ENCODE measurements at places on chromosomes 7 and 10.

DNA sequence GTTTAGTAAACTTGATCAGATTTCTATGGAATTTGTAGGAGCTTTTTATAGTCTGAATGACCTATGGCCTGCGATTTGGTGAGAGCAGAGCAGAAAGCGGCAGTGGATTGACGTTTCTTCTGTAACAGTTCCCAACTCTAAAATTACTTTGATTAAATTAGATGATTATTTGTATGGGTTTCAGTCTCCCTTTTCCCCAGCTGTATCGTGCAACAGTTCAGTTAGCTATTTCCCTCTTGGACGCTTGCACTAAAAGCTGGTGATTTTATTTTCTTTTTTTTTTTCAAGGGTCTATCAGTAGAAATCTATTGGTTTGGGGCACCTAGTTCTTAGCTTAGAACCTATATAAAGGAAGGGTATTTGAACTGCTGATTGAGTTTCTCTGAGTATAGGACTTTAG lies 6.8 kb downstream of the AHCYL2 start:
- no peak for DNase-seq

DNA sequence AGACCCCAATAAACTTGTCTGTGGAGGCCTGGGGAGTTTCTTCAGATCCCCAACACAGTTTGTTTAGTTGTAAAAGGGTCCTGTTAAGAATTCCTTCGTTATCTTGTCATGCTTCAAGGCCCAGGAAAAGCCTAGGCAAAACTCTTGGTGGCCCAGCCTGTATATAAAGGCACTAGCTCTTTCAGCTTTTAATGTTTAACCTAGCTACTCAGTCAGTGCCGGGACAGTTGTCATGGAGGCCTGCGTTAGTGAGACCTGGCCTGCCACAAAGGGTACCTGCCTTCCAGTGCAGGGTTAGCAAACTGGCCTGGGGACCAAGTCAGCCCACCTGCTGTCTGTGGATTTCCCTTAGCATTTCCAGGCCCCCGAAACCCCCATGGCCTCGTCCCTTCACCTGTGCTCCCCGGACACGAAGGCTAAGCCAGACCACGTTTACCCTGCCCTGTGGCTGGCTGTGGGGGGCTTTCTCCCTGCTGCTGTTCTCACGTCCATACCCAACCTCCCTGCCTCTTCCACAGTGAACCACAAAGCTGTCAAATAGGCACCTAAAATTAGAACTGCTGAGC lies 96.9 kb upstream of the PPP2R2D start:
- no peak for DNase-seq

GRCh38 chr10:61335359-61335758 lies 117.8 kb downstream of the TMEM26 start:
- no peak for DNase-seq

- no peak for DNase-seq
Measured at GRCh38 chr10:81177651-81178244, 640.0 kb downstream of the SH2D4B start.

- no peak for DNase-seq
Measured at GRCh38 chr7:158805937-158806336, 23.4 kb downstream of the ESYT2 start.

DNA sequence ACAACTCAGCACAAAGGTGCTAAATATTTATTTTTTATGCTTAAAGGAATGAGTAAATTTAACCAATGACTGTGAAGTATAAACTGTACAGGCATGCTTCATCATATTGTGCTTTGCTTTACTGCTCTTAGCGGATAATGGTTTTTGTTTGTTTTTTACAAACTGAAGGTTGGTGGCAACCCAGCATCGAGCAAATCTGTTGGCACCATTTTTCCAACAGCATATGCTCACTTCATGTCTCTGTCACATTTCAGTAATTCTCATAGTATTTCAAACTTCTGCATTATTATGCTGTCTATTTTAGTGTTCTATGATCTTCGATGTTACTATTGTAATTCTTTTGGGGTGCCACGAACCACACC lies 22.8 kb downstream of the BRAF start:
- DNase-seq: no peak

GRCh38 chr7:46972205-46972604 lies 609.7 kb downstream of the TNS3 start:
- no peak for DNase-seq

DNA sequence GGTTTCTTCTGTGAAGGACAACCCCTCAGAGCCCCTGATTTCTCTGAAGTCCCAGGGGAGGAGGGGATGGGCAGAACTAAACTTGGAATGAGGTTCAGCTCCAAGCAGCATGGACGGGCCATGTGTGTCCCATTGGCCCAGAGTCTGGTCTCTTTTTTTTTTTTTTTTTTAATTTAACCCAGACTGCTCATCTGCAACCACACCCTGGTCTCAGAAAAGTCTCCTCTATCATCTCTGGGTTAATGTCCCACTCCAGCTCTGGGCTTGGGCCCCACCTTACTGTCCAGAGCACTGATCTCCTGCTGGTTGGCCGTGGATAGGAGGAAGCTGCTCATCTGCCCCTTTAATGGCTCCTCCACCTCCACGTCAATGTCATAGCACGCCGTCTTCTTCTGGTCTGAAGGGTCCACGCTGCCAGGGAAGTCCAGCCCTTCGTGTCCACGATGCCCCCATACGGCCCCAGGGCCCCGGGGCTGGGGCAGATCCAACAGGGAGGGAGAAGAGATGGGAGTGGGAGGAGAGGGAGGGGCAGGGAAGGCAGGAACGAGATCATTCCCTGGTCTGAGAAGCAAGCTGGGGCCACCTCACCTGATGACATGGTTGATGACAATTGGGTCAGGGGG lies 7.7 kb downstream of the CHPF2 start:
- no peak for DNase-seq

DNA sequence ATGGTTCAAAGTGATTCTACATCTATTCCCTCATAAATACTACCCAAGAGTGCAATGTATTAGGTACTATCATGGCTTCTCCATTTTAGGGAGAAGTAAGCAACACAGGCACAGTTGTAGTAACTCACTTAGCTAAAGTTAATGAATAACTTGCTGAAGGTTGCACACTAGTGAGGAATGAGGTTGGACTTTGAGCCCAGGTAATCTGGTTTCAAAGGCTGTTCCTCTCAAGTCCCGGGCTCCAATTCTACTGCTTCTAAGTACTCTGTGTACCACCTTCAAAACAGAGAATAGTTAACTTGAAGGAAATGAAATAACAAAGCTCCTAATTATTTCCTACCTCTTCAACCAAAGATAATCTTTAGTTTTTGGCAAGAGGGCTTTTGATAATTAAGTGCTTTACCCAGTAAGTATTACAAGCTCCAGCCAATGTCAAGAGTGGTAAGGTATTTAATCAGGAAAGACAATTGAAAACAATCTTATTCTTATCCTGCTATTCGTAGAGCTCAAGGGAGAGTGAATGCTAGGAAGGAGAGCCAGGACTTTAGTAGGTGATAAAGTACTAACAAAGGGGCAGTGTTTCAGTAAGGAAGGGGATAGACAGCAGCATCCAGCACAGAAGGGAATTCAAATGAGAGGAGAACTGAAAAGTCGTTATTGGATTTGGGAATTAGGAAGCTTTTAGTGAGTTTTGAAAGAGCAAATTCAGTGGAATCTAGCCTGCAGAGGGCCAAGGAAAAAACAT lies 158.2 kb upstream of the PTPRZ1 start:
- DNase-seq: no peak

- DNase-seq: no peak
Measured at GRCh38 chr7:7228967-7229366, 46.6 kb downstream of the C1GALT1 start.

- DNase-seq: no peak
Measured at GRCh38 chr7:29765490-29765889, 40.8 kb upstream of the WIPF3 start.

DNA sequence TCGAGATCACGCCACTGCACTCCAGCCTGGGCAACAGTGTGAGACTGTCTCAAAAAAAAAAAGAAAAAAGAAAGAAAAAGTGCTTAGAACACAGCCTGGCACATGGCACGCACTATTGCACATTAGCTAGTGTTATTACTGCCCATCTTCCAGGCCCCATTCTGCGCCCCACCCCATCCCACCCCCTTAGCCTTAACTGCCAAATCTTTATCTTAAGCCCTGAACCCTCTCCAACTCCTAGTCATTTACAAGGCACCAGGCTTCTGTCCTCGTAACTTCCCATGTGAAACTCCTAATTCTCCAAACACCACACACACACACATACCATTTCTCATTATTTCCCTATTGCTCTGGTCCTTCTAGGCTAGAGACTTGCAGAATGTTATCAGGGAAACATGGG lies 4.8 kb downstream of the FRAT2 start:
- DNase-seq: no peak

DNA sequence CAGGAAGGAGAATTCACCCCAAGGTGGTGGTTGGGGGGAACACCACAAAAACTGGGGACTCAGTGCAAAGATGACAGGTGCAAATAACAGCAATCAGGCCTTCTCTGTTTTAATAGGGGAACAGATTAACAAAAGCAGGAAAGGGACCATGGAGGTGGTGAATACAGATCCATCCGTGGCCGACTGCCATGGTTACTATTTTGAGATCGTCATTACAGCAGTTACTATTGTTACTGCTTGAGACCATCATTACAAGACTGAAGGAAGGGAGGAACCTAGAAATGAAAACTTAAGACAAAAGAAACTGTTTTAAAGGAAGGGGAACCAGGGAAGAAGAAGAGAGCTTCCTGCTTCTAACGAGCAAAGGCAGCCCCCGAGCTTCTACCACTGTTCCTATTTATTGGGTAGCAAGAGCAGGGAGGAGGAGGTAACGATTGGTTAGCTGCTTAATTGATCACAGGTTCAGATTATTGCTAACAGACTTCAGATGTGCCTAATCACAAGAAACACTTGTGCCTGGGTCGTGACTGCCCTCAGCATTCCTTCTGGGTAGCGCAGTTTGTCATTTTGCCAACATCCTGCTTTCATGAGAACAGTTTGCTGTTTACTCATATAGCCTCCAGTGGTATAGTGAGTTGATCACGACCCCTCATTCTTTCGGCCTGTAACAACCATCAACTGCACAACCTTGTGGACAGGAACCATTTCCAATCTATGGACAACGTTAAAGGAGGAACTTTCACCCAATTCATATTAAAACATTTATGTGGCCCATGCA lies 216.3 kb downstream of the CHCHD3 start:
- DNase-seq: no peak

DNA sequence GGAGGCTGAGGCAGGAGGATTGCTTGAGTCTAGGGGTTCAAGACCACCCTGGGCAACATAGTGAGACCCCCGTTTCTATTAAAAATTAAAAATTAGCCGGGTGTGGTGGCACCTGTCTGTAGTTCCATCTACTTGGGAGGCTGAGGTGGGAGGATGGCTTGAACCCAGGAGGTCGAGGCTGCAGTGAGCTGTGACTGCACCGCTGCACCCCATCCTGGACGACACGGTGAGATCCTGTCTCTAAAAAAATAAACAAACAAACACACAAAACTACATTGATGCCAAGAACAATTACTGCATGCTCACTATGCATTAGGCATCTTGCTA lies 761 bp upstream of the CHST12 start:
- DNase-seq: no peak

DNA sequence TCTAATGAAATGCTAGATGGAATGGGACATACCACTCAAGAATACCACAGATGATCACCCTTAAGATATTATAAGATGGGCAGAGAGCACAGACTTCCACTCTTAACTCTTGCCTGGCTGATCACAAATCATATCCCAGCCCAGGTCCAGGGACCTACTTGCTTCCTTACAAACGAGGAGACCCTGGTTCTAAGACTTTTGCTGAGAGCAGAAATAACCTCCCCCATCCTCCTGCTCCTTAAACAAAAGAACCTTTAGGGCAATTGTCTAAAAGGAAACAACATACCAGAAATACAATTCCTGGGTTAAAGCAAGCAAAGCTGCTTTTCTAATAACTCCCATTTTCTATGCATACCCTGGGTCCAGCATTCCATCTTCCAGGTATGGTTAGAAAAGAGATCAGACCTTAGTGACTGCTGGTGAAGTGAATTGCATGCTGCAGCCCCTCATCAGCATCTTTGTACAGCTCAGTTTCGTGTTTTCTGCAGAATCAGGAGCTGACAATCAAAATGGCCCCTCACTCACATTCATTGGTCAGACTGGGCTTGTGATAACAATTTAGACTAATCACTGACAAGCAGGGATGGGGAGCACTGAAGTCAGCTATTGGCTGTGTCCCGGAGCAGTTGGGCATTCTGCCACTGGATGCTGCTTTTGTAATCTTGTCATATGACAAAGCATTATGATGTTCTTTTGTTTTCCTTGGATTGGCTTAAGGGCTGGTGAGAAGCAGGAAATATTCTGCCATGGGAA lies 14.6 kb downstream of the IFIT3 start:
- no peak for DNase-seq

- DNase-seq: no peak
Measured at GRCh38 chr7:130037703-130038102, 13.5 kb downstream of the ZC3HC1 start.

All from CMK (cell line).